Muscle of arm (tissue), 14 donors: ENCODE measurements at places on chromosomes 3 and 15. TPM values are rescaled to one million over a fixed set of nuclear protein-coding genes. Genes with fewer than 3 reads are reported as not detected.

DNA sequence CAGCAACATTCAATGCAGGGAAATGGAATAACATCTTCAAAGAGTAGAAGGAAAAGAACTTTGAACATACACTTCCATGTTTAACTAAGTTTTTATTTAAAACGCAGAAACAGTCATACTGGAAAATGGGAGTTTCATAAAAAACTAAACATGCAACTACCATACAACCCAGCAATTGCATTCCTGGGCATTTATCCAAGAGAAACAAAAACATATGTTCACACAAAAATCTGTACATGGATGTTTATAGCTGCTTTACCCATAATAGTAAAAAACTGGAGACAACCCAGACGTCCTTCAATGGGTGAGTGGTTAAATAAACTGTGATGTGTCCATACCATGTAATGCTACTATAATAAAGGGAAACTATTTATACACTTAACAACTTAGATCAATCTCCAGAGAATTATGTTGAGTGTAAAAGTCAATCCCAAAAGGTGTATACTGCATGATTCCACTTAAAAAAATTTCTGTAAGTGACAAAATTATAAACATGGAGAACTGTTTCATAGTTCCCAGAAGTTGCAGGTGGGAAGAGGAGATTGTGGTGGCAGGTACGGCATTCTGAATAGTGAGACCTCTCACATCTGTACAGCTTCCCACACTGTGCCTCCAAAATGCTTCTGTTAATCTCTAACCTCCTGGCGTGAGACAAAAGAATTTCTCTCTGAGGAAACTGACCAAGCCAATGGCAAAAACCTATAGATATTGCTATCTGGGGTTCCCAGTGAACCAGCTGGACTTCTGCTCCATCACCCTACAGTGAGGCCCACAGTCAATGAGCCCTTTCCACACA lies 23.1 kb downstream of the ISG20 start:
- no peak for DNase-seq

DNA sequence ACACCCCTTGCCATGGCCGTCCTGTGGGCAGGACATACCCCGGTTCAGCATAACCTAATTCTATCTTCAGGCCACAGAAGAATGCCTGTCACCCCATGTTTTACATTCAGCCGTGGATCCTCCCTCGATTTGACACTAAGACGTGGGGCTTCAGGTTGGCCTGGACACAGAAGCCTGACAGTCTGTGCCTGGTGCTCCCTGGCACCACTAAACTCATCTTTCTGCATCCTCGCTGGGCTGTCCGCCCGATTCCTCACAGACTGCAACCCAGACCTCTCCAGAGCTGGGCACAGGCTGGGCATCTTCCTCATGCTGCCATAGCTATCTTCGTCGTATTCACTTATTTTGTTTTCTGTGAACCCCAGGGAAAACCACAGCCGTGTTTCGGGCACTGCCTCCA lies 117.8 kb upstream of the IQSEC1 start:
- no peak for DNase-seq

Gene RAB6B
- 9.0 TPM for polyA plus RNA-seq

DNA sequence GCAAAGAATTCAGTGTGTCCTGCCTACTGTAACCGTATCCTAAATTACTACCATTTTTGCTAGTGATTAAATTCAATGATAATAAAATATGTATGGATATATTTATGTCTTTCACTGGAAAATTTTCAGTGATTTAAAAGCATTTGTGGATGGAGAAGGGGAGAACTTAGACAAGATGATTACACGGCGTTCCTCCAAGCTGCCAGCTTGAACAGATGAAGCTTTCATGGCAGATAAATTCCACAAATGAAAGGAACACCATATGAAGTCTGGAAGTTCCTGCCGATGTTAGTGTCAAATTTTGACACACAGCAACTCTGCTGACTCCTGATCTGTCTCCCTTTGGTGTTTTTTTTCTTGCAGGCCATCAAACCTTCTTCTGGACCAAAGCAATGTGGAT lies 364.7 kb downstream of the EPHA3 start:
- no peak for DNase-seq

DNA sequence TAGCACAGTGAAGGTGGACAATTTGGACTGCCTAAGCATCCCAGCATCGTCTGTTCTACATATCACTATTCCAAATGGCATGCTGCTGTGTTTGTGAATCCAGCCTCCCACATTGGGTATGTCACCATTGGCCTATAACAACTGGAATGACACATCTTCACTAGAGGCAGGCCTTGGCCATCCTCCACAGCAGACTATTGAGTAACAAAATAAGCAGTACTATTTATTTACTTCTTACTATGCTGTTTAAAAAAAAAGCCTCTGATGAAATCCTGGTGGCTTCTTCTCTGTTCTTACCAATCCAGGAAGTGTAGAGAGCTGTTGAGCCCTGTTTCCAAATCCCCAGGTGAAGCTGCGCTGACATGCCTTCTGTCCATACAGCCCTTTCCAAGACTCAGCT lies 30.6 kb upstream of the CERS3 start:
- DNase-seq = no peak

Gene SPATA12
- 0.22 TPM for polyA plus RNA-seq
